ENCODE measurements at places on chromosomes 2 and 18.

DNA sequence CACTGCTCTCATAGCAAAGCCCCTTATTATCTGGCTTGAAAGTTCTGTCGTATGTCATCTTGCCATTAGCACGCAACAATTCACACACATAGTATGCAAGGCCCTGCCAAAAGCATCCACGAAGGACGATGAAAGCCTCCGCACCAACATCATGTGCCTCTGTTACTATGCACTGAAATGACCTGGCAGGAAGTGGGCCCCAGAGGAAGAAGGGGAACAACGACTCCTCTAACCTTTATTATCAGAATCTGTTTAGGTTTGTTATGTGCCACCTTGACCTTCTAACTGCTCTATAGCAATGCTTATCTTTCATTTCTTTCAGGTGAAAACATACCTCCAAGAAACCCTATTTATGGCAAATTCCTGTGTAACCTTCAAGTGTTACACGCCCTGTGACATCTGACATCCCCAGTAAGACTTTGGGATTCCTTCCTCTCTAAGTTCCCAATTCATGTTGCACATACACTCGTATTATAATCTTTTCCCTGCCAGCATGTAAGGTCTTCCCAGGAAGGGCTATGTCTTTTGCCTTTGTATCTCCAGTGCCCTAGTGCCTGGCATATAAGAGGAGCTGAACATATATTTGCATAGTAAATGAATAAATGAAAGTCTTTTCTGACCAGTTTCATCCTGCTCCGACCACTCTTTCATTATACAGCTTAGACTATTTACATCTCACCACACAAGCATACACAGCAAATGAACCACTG, 7.0 kb upstream of the NDUFV2 start:
- no peak for DNase-seq

GRCh38 chr2:217552081-217552480, 450.7 kb downstream of the TNS1 start:
- no peak for DNase-seq

- no peak for DNase-seq
Observed at GRCh38 chr2:157304811-157305722, 20.6 kb downstream of the ERMN start.

DNA sequence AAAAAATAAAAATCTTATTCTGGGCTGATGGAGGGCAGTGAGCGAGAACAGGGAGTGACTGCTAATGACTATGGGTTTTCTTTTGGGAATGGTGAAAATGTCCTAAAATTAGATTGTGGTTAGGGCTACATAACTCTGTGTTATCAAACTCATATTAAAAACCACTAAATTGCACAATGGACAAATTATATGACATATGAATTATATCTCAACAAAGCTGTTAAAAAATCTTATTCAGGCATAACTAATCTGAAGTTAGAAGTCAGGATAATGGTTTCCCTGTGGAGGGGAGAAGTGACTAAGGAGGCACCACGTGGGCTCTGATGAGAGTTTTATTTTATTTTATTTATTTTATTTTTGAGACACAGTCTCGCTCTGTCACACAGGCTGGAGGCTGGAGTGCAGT, 32.1 kb upstream of the DPP4 start:
- no peak for DNase-seq

DNA sequence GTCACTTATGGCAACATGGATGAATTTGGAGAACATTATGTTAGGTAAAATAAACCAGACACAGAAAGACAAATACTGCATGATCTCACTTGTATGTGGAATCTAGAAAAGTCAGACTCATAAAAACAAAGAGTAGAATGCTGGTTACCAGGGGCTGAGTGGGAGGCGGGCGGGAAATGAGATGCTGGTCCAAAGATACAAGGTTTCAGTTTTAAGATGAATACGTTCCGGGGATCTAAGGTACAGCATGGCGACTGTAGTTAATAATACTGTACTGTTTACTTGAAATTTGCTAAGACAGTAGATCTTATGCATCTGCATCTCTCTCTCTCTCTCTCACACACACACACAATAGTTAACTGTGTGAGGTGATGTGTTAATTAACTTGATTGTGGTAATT, 14.2 kb downstream of the FAM110C start:
- DNase-seq: no peak

- DNase-seq: peak; percentile 74
Observed at GRCh38 chr18:63518178-63519012, 23.8 kb upstream of the SERPINB12 start.

GRCh38 chr18:76503649-76504386, 8.8 kb upstream of the ZNF516 start:
- DNase-seq: no peak

DNA sequence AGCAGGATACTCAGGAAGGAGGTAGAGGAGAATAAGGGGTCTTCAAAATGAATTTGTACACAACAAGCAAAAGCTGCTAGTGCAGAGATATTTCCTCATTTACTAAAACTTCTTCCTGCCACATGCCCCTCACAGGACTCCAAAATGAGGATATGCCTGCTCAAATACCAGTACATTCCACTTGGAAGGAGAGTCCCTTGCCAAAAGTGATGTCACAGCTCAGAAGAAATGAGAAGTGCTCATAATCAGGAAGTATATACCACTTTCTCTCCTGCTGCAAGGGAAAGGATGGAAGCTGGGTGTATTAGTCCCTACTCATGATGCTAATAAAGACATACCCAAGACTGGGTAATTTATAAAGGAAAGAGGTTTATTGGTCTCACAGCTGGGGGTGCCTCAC, 87.7 kb upstream of the FSHR start:
- no peak for DNase-seq

- DNase-seq: peak; percentile 45
Observed at GRCh38 chr2:157837851-157838441, 38.2 kb downstream of the ACVR1 start.

DNA sequence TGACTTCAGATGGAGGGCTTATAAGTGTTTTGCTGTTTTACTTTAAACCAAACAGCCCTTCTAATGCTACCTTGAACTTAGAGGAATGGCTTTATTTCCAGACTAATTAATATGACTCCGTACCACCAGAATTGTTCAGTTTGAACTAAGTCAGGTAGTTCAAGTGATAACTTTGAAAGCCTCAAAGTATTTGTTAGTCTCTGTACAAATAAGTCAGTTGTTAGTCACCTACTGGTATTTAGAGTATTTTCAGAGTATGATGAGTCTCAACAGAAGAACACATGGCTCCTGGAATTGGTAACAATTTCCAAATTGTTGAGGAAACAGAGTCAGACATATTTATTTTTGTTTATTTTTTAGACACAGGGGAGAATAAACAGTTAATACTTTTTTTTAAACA, 381.8 kb upstream of the NRXN1 start:
- DNase-seq: no peak

GRCh38 chr2:239212929-239213642, 187.7 kb downstream of the HDAC4 start:
- DNase-seq: no peak

- no peak for DNase-seq
Observed at GRCh38 chr2:208099682-208100470, 24.4 kb downstream of the CRYGD start.

GRCh38 chr2:127542231-127542630, 6.7 kb downstream of the MYO7B start:
- no peak for DNase-seq

- DNase-seq: peak; percentile 56
Observed at GRCh38 chr2:17813742-17814473, 2.4 kb upstream of the MSGN1 start.

GRCh38 chr2:53911434-53912189, 51.8 kb upstream of the GPR75 start:
- DNase-seq: no peak

- no peak for DNase-seq
Observed at GRCh38 chr2:174840436-174840835, 76.2 kb upstream of the CHRNA1 start.

- no peak for DNase-seq
Observed at GRCh38 chr18:21100146-21100545, 11.5 kb downstream of the ROCK1 start.

GRCh38 chr2:10326151-10326616, 23.5 kb downstream of the HPCAL1 start:
- DNase-seq: no peak

GRCh38 chr2:229519655-229520430, 194.5 kb downstream of the DNER start:
- DNase-seq: no peak

DNA sequence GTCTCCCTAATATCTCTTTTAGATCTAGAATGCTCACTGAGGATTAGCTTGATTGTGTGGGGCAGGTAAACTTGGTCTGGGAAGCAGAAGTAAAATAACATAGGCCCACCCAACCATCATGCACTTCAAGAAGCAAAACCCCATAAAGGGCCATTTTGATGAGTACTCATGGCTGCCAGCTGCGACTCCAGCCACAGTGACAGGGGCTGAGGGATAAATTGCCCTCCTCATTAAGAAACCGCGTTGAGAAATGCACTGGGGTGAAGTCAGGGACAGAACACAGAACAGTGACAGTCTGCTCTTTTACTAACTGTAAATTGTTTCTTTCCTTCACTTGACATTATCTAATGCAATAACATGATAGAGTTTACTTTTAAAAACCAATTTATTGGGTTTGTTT, 60.2 kb downstream of the RND3 start:
- no peak for DNase-seq

DNA sequence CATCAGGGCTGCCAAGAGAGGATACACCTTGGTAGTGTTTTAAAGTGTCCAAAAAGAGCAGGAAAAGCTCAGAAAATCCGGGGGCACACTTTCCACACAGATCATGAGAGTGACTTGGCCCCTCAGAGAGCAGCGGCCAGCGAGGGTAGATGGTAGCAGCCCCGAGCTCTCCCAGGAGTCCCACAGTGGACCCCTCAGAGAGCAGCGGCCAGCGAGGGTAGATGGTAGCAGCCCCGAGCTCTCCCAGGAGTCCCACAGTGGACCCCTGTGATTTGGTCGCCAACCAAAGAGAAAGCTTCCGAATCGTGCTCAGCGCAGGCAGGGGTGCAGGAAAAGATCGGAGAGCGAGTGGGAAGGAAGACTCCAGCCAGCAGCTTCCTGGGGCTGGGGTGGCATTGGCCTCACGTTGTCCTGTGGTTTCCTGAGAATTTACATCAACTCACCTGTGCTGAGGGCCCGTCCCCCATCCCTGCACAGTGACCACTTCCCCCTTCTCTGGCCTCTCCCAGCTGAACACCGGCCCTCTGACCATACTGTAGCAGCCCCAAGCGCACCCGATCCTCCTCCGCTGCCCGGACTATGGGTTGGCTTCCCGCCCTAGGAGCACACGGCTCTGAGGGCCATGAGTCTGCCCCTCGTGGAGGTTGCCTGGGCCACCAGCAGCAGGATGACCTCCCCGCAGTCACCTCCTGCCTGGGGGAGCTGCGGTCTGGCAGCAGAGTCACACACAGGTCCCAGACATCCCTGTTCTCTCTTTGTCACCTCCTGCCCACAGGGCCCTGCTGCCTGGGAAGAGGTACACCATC, 33.7 kb downstream of the MTERF4 start:
- DNase-seq: no peak

DNA sequence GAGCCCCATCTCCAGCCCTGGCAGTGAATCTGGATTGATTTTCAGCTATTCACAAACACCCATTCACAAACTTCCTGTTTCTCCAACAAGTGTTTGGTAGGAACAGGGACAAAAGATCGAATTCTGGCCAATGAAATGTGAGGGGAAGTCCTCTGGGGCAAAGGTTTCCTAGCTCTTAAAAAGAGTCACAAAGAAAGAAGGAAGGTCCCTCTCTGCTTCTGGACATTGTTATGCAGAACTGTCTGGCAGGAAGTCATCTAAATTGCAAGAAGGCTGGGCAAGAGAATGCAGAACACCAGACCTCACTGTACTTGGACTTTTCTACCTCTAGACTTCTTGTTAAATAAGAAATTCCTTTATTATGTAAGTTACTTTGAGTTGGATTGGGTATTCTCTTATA, 137.3 kb downstream of the CCDC148 start:
- DNase-seq: no peak

DNA sequence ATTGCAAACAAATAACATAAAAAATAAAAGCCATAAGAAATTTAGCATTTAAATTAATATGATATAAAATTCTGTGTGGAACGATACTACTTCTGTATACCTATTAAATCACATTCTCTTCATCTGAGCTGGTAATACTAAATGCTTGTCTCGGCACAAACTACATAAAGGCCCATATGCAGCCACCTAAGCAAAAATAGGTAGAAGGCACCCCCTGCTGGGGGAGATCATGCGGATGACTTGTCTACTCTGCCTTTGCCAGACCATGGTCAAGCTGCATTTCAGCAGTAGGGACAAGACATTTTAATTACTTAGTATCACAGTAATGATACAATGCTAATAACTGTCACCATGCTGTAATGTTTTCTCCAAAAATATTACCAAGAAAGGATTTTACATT, 108.0 kb downstream of the CDH19 start:
- peak; percentile 75 for DNase-seq

GRCh38 chr2:229784791-229785190, 70.4 kb upstream of the DNER start:
- no peak for DNase-seq

GRCh38 chr2:5803547-5803946, 111.4 kb downstream of the SOX11 start:
- DNase-seq: no peak

DNA sequence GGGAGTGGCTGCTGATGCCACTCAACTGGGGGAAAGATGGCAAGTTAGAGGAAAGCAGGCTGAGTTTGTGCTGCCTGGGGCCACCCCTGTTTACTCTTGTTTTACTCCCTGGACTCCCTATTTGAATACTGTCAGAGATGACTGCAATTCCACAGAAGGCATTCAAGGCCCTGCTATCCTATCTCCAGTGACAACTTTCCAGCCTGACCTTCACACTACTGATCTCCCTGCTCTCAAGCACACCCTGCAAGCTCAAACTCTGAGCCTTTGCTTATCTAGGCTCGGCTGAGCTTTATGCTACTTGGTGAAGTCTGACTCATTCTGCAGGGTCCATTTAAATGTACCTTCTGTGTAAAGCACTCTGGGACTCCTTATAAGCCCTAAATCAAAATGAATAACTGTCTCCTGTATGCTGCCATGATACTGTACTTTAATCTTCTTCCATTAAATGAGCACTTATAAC, 39.3 kb upstream of the DSG1 start:
- no peak for DNase-seq

- DNase-seq: no peak
Observed at GRCh38 chr2:133338224-133338623, 230.0 kb downstream of the NCKAP5 start.

DNA sequence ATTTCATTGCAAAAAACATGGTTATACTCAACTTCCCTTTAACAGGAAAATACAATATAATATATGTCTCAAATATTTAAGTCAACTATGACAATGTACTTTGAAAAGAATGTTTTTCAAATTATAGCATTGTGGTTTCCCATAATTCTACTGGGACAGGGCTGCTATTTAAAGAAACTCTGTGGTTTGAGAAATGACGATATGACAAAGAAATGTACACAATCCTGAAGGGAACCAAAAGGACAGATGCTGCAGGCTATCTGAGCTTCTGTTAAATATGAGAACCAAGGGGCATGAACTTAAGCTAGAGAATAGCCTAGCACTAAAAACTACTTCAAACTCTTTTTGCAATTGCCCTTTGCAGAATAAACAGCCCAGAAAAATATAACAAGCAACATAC, 415.9 kb downstream of the GRB14 start:
- DNase-seq: no peak

- no peak for DNase-seq
Observed at GRCh38 chr2:193523662-193524061, 1328.9 kb upstream of the TMEFF2 start.

Data from D341Med (cell line).